NCI-H526 treated with DMSO at 0.1 percent for 48 hours (cell line): ENCODE measurements at places on chromosomes 7 and 10.

DNA sequence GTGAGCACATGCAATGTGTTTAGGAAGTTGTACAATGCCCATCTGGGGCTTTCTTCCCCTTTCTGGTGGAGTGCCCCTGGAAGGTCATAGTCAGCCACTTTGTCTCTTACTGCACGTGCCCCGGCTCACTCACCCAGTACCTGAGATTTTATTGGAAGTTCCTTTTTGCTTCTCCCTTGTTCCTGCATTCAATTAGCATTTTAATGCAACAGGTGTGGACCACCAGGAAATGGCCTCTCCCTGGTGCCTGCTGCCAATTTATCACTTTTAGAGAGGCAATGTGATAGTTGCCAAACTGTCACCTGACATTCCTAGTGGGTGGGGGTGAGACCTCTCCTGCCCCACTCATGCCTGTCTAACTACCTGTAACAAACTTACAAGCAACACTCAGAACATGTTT, 293.4 kb upstream of the DKK1 start:
- DNase-seq, result no peak

GRCh38 chr7:150876817-150877526, 24.7 kb downstream of the AOC1 start:
- DNase-seq, result peak; percentile 76

DNA sequence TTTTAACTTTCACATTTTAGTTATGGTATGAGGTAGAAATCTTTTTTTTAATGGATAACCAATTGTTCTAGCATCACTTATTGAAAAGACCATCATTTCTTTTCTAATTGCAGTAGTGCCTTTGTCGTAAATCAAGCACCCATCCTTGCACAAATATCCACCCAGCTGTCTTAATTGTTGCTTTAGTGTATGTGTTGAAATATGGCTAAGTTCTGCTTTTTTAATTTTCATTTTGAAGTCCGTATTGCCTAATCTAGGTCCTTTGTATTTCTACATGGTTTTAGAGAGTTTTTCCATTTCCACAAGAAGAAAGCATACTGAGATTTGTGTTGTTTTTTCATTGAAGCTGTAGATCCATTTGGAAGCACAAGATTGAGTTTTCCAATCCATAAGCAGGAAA, 259.6 kb upstream of the SEMA3E start:
- DNase-seq, result no peak

GRCh38 chr10:74641659-74642058, 184.7 kb upstream of the KAT6B start:
- DNase-seq, result no peak

DNA sequence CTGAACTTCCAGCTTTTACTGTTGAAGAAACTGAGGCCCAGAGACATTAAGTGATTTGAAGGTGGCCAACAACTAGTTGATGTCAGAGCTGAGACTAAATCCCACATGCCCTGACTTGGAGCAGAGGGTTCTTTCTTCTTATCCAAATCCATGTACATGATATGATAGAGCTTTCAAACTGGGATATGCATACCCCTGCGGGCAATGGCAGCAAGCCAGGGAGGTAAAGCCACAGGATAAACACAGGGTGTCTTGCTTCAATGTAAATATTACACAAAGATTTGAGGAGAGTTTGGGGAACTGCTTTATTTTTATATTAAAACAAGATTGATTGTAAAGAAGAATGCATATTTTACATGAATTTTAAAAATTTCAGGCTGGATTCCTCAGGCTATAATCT, 2.3 kb upstream of the LRRC72 start:
- DNase-seq, result no peak

DNA sequence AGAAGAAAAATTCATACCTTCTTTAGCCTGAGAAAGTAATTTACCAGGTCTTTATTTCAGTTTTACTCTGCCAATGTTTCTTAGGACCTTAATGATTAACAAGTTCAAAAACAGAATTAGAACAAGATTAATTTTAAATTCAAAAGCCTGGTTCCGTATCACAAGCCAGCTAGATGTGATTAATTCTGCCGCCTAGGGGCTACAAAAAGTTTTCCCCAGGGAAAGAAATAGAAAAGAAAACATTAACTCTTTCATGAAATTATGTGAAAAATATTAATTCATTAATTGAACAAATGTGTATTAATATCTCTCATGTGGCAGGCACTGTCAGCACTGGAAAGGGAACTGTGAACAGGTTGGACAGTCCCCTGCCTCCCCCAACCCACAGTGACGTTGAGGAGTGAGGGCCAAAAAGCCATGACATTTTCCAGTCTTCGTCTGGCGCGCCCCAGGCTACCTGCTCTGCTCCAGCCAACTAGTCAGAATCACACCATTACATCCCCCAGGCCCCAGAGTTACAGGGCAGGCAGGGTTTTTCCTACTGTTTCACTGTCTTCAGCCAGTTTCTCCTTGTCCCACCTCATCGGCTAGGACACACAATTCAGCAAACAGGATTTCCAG, 20.1 kb downstream of the TMEM176A start:
- DNase-seq, result no peak
